Testis (tissue), 5 donors: ENCODE measurements at places on chromosomes 4 and X. TPM values are rescaled to one million over a fixed set of nuclear protein-coding genes. Genes with fewer than 3 reads are reported as not detected.

DNA sequence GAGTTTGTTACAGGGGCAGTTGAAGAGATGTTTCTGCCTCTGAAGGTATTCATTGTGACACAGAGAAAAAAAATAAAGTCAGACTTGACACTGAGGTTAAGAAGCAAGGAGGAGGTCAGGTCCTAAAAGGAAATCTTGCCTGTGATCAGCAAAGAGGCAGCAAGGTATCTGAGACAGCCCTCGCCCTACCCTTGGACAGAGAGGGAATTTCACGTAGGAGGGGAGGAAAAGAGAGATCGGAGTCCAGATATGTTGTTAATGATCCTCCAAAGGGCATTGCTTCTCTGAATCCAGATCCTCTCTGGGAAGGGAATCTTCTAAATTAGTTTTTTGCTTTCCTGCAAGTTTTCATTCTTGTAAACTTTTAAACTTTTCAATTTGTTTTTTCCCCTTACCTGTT is 15.3 kb upstream of the PRR27 start:
- H3K27ac ChIP-seq, result no peak overlapping the region
- no peak for DNase-seq
- no peak overlapping the region for H3K4me3 ChIP-seq
- no peaks in the 10 kb centered on the region for H3K36me3 ChIP-seq
- no peaks in the 10 kb centered on the region for H3K27me3 ChIP-seq
- H3K4me1 ChIP-seq, result no peaks in the 10 kb centered on the region

TMEM144 gene
- 44.6 TPM for total RNA-seq

- H3K27ac ChIP-seq, result no peak overlapping the region
- H3K36me3 ChIP-seq, result no peaks in the 10 kb centered on the region
- no peaks in the 10 kb centered on the region for H3K27me3 ChIP-seq
- no peak overlapping the region for H3K4me3 ChIP-seq
Measured at GRCh38 chrX:100477958-100478357, 67.9 kb upstream of the PCDH19 start.

DNA sequence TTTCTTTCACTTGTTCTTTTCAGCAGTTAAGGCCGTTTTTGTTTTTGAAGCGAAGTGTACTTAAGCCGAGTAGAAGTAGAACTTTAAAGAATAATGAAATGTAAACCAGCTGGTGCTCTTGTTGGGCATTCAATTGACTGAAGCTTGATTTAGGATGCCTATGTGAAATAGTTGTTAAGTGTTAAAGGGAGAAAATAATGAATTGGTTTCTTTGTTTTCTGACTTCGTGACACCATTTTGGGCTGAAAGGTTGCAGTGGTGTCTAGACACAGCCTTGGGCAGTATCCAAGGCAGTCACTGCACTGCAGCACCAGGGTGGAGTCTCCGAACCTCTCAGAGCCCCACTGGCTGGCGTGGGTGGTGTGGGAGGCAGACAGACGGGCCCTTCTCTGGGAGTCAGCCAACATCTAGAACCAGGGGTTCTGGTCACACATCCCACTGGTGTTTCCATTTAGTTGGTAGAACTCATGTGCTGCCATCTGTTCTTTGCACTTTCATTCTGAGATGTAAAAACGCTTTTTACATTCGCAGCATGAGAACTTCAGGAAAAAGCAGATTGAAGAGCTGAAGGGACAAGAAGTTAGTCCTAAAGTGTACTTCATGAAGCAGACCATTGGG is 3.5 kb downstream of the UCHL1 start:
- H3K27ac ChIP-seq, result no peak overlapping the region
- H3K4me3 ChIP-seq, result no peak overlapping the region
- no peak for DNase-seq
- peaks cover 5% of the 10 kb centered on the region for H3K4me1 ChIP-seq
- no peaks in the 10 kb centered on the region for H3K36me3 ChIP-seq

NXF2B gene
- 4.1 TPM for total RNA-seq

DUSP21 gene
- total RNA-seq, result 6.0 TPM

UGT2A2 gene
- not detected for total RNA-seq

SYTL4 gene
- 51.4 TPM for total RNA-seq

DNA sequence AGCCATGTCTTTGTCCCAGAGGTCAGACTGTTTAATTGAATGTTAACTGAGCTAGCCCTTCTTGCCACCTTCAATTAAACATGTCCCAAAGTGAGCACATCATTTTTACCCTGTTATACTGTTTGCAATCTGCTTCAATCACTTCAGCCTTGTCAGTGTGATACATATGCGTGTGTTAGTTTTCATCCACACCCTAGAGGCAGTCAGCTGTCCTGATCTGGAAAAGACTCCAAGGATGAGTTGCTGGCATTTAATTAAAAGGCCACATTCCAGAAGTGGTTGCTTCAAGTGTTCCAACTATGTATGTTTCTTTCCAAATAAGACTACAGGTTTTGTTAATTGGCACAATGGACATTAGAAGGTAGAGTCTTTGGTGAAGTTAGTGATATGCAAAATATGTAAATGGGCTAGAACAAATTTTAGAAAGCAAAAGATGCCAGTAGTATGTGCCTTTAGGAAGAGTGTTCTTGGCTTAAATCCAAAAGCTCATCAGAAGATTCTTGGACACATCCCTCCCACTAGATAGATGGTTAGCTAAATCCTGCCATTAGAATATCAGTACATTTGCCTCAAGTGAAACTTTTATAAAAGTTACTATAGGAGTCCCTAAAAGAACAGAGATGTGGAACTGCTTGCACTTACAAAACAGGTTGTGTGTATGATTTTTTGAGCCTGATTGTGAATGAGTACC is 79.5 kb upstream of the SLIT2 start:
- DNase-seq, result no peak
- no peak overlapping the region for H3K4me3 ChIP-seq
- no peaks in the 10 kb centered on the region for H3K36me3 ChIP-seq
- no peak overlapping the region for H3K27ac ChIP-seq
- H3K4me1 ChIP-seq, result no peaks in the 10 kb centered on the region

DNA sequence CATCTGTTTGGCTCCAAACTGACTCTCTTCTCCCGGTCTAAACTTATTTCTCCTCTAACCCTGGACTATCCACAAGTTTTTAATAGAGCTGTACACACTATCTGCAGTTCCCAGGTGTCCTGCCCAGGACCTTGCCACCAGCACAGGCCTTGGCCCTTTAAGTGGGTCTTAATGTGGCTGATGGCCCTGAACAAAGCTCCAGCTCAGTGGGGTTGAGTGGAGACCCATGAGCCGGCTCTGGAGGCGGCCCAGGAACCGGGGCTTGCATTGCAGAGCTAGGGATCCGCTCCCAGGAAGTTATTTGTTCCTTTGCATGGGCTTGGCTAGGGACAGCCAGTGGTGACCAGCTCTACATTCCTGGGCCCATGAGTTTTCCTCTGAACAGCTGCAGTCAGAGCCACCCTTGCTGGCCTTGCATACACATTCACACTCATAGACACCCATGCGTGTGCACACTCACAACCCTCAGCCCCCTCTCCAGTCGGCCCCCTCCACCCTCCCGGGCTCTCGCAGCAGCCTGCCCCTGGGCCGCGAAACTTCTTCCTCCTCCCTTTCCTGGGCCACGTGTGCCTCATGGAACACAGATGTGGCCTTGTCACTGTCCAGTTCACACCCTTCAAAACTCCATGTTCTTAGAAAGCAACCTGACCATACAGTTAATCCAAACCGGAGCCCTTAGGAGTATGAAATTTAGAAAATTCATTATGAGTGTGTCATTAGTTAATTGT is 58.2 kb downstream of the GPR143 start:
- no peak for DNase-seq
- H3K4me1 ChIP-seq, result no peaks in the 10 kb centered on the region
- no peak overlapping the region for H3K27ac ChIP-seq
- no peak overlapping the region for H3K4me3 ChIP-seq
- H3K36me3 ChIP-seq, result no peaks in the 10 kb centered on the region

DNA sequence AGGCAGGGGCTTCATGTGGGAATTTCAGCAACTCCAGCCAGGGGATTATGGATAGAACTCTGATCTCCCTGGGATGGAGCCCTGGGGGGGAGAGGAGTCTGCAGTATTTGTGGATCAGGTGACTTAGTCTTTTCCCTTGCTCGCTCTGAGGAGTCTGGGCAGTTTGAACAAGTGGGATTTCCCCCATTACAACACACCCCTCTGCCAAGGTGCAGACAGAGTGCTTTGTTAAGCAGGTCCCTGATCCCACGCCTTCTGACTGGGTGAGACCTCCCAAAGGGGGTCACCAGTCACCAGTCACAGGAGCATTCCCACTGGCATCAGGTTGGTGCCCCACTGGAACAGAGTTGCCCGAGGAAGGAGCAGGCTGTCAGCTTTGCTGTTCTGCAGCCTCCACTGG is 123.9 kb downstream of the LHFPL1 start:
- H3K4me1 ChIP-seq, result no peaks in the 10 kb centered on the region
- H3K4me3 ChIP-seq, result no peak overlapping the region
- no peaks in the 10 kb centered on the region for H3K27me3 ChIP-seq
- DNase-seq, result no peak
- no peak overlapping the region for H3K27ac ChIP-seq

DNA sequence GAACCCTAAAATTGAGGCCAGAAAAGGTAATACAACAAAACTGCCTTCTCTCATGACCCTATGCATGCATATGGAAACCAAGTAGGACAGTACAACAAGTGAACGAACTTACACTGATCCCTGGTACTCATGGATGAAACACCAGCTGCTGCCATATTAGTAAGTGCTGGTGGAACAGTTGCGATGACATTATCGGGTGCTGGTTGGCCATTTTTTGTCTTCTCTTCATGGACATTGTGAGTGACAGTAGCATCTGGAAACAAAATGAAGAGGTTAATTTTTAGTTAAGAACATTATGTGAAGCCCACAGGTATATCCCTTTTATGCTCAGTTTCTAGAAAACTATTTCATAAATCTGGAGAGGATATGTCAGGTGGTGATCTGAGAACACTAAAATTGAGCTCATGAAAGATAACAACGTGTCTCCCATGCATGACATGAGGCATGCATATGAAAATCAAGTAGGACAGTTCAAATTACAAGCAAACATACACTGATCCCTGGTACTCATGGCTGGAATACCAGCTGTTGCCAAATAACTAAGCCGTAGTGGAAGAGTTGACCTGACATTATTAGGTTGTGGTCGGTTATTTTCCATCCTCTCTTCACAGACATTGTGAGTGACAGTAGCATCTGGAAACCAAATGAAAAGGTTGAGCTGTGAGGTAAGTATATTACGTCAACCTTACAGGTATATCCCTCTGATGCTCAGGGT is 74.2 kb upstream of the CT45A1 start:
- no peaks in the 10 kb centered on the region for H3K4me1 ChIP-seq
- H3K27me3 ChIP-seq, result no peaks in the 10 kb centered on the region
- no peak overlapping the region for H3K27ac ChIP-seq
- no peak overlapping the region for H3K4me3 ChIP-seq
- DNase-seq, result no peak

GLUD2 gene
- total RNA-seq, result 135 TPM

GRCh38 chrX:153075366-153075765 is 3.1 kb downstream of the PNMA6A start:
- H3K4me3 ChIP-seq, result no peak overlapping the region
- H3K36me3 ChIP-seq, result no peaks in the 10 kb centered on the region
- H3K4me1 ChIP-seq, result no peaks in the 10 kb centered on the region
- no peaks in the 10 kb centered on the region for H3K27me3 ChIP-seq
- DNase-seq, result no peak

CYBB gene
- 4.2 TPM for total RNA-seq

DNA sequence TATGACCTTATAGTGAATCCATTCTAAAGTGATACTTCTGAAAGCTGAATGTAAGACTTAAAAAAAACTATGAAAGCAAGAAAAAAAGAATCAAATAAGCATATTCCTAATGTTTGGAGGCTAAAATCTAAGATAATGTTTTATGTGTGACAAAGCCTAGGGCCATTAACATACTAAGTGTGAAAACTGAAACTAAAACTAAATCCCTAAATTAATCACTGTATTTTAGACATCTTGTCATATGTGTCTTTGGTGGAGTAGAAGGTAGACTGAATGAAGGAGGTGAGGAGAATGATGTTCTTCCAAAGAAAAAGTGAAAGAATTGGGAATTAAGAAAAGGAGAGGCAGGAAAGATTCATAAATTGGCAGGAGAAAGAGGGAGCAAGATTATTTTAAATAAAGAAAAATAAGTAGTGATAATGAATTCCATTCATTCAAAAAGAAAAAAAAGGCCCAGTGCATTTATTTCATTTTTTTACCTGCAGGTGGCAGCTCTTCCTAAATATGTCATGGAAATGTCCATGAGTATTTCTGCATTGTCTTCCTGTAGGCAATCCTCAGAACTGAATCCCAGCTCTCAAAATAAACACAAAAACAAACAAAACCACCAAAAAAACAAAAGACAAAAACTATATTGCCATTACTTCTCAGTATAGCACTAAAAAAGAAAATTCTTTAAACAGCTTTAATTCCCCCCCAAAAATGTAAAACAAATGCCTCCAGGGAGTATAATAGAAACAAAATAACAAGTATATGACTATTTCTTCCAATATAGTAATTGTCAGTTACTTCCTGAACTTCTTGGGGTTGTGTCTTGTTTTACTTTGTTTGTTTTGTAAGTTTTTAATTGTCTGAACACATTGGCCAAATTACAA is 17.0 kb upstream of the AP1AR start:
- H3K27ac ChIP-seq, result no peak overlapping the region
- no peak overlapping the region for H3K4me3 ChIP-seq
- H3K36me3 ChIP-seq, result no peaks in the 10 kb centered on the region
- no peaks in the 10 kb centered on the region for H3K27me3 ChIP-seq
- DNase-seq, result no peak

DNA sequence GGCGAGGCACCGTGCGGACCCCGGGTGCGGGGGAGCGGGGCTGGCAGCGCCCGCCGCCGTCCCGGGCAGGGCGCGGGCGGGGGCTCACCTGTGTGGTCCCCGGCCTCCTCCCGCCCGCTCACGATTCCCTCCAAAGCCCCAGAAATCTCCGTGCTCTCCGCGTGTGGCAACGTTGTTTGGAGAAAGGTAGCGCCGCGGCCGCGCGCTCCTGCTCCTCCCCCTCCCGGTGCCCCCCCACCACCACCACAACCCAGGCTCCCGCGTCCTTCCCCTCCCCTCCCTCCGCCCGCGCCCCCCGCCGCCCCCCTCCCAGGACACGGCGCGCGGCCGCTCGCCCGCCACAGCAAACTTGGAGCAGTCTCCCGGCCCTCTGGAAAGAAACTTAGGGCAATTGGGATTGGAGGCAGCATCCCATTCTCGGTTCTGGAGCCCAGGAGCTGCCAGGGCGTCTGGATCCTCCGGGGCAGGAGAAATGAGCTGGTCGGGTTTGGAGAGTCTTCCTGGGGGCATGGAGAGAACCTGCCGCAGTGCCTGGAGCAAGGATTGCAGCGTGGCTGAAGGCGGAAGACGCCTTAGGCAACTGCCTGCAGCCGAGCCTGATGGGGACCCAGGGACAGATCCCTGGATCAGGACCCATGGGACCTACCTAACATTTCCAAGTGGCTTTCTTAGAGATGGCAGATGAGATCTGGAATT is 855 bp downstream of the KLF3 start:
- peak; percentile 74 for DNase-seq
- no peaks in the 10 kb centered on the region for H3K36me3 ChIP-seq
- H3K27me3 ChIP-seq, result no peaks in the 10 kb centered on the region
- peaks cover 26% of the 10 kb centered on the region for H3K4me1 ChIP-seq
- H3K4me3 ChIP-seq, result peak overlapping the region; percentile 91
